ENCODE measurements at places on chromosomes 11 and 22.

DNA sequence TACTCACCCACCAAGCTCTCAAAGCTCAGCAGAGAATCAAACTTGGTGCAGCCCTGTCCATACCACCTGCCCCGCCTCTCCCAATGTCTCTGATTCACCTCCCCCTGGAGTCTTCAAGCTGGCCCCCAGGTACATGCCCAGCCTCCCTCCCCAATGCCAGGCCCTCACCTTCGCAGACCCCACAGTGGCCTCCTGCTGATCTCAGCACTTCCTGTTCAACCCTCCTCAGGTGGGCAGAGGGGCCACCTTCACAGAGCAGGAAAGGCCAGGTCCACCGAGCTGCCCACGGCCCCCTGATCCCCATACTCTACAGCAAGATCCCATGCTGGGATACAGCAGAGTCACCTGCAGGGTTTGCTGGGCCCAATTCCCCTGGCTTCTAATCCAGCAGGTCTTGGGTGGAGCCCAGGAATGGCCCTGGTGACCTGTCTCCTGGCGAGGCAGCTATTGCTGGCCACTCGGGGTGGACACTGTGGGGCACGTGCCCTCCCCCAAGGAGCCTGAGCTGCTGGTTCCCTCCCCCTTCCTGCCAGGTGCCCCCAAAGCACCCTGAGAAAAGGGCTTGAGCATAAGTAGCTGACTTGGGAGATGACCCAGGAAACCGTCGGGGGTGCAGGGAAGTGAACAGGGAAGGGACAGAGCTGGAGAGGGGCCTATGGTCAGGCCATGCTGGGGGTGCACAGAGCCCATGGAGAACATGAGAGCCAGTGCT lies 150.7 kb downstream of the BRD1 start:
- DNase-seq, result no peak

GRCh38 chr11:11993839-11994238 lies 14.6 kb downstream of the DKK3 start:
- DNase-seq, result peak; percentile 15

GRCh38 chr22:38734421-38735100 lies 21.2 kb downstream of the SUN2 start:
- no peak for DNase-seq

GRCh38 chr11:127804747-127805400 lies 782.5 kb downstream of the ETS1 start:
- no peak for DNase-seq

- DNase-seq, result no peak
Observed at GRCh38 chr11:110712659-110713448, 617 bp upstream of the ARHGAP20 start.

DNA sequence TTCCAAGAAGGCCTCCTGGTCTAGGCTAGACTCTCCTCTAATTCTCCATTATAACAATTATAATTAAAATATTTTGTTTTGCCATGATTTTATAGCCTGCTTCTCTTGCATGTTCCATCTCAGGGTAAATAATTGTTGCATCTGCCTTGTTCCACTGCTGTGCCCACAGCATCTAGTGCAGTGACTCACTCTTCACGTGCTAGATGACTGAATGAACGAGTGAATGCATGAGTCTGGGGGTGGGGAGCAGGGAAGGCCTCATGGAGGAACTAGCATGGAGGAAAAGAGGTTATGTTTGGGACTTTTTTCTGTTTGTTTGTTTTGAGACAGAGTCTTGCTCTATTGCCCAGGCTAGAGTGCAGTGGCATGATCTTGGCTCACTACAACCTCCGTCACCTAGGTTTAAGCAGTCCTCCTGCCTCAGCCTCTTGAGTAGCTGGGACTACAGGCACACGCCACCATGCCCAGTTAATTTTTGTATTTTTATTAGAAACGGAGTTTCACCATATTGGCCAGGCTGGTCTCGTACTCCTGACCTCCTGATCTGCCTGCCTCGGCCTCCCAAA lies 5.2 kb upstream of the OAF start:
- no peak for DNase-seq

- no peak for DNase-seq
Observed at GRCh38 chr11:86803136-86804045, 3.0 kb downstream of the PRSS23 start.

GRCh38 chr11:110086892-110087309 lies 6.3 kb upstream of the ZC3H12C start:
- DNase-seq, result no peak

DNA sequence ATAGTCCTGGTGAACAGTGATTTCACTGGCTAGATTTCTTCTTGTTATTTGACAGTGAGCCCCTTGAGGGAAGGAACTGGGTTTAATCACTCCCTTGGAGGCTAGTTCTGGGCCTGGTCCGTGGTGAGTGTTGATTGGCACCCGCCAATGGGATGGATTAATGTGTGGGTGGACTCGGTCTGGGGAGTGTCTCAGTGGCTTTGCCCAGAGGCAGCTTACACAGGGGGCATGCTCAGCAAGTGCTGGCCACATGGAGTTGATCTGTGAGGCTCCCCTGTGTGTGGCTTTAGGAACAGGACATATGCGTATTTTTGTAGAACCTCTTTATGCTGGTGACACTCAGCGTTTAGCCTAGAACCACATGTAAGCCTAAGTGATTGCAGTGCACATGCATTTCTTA lies 106.9 kb downstream of the TBC1D22A start:
- no peak for DNase-seq

DNA sequence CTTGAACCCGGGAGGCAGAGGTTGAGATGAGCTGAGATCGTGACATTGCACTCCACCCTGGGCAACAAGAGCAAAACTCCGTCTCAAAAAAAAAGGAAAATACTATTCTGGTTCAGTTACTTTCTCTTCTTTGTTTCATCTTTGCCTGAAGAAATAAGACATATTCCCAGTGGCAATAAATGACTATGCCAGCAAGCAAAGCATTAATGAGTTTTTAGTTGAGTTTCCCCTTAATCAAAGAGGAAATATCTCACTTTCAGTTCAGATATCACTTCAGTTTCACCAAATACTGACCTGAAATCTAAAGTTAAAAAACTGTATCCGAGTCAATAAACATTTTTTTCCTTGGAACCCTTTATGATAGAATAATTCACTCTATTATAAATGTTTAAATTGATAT lies 10.4 kb downstream of the PISD start:
- no peak for DNase-seq

DNA sequence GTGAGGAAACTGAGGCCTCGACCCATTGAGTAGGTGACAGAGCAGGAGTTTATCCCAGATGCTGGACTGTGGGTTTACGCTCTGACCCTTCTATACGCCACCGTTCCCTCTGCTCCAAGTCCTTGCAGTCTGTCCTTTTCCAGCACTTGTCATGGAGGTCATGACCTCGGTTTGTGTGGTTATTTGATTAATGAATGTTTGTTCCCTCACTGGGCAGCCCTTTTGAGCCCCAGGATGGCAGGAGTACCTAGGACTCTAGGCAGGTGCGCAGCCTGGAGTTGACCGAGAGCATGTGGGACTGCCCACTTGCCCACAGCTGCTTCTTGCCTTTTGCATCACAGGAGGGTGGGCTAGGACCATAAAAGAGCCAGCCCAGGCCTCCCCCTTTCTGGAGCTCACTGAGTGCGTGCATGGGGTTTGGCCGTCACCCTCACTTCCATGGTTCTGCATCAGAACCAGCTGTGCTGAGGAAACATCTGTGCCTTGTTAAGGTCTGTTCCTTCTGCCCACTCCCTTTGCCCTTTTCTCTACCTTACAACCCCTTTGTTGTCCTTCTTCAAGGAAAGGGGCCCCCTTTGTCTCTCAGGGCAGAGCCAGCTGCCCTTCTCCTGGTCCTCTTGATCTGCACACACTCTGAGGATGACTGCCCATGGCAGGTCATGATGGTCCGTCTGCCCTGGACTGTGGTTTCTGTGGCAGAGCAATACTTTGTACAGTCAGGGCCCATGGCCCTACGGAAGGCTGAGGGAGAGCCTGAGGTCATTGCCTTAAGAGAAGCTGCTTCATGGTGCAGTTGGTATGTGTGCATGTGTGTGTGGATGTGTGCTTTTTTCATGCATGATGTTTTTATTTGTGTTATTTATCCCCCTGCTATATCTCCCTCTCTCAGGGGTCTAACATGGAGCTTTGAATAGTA lies 38.2 kb downstream of the BMAL1 start:
- no peak for DNase-seq
